T-helper 1 cell treated with Interleukin-12 subunit alpha and Interleukin-12 subunit beta and Interleukin-4 antibody, amounts not matched to agents 30 ng/mL and 1 ng/mL, for 36 hours (primary cell): ENCODE measurements at places on chromosomes 5 and 9. TPM values are rescaled to one million over a fixed set of nuclear protein-coding genes. Genes with fewer than 3 reads are reported as not detected.

GPR21 gene
- 0.32 TPM in 1 of 2 replicates, not detected in the other for total RNA-seq

TRPM6 gene
- total RNA-seq, result not detected in 2 replicates

IL12B gene
- total RNA-seq, result not detected in 2 replicates

DIAPH1 gene
- 273 and 283 TPM in 2 replicates for total RNA-seq

ANKRD18B gene
- total RNA-seq, result 1.7 and 2.4 TPM in 2 replicates

MLANA gene
- not detected in 2 replicates for total RNA-seq

JADE2 gene
- total RNA-seq, result 104 and 112 TPM in 2 replicates

LAMC3 gene
- total RNA-seq, result 0.02 and 0.07 TPM in 2 replicates

ADAMTS6 gene
- 0.88 and 1.1 TPM in 2 replicates for total RNA-seq

GABRA6 gene
- total RNA-seq, result not detected in 2 replicates

CTXN3 gene
- not detected in 2 replicates for total RNA-seq

TRIM32 gene
- total RNA-seq, result 20.5 and 21.5 TPM in 2 replicates
